ENCODE measurements at places on chromosomes 5 and 9.

GRCh38 chr5:136622747-136623146 lies 257.4 kb upstream of the TRPC7 start:
- DNase-seq, result no peak

DNA sequence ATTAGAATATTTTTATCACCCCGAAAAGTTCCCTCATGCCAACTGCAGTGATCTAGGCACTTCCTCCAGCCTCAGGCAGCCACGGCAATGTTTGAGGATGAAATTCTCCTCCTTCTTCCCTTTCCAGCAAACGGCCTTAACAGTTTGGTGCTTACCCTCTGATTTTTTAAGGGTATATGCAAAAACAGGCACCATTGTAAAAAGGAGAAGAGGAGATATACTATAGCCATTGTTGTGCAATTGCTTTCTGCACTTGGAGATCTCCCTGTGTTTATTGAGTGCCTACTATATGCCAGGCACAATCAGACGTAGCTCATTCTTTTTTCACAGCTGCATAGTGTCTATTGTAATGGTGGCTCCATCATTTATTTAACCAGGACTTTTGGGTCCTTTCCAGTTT lies 29.4 kb downstream of the GSN start:
- DNase-seq, result no peak

- no peak for DNase-seq
Measured at GRCh38 chr5:169341556-169341955, 40.6 kb upstream of the SLIT3 start.

DNA sequence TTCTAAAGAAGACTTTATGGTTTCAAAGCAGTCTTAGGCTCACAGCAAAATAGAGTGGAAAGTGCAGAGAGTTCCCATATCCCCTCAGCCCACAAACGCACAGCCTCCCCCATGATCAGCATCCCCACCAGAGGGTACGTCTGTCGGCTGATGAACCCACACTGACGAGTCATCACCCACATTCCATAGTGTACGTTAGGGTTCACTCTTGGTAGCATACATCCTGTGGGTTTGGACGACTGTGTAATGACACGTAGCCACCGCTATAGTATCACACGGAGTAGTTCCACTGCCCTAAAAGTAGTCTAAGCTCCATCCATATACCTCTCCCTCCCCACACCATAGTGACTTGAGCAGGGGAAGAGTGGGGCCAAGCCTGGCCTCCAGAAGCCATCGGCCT lies 135.7 kb upstream of the PHYKPL start:
- DNase-seq, result no peak

DNA sequence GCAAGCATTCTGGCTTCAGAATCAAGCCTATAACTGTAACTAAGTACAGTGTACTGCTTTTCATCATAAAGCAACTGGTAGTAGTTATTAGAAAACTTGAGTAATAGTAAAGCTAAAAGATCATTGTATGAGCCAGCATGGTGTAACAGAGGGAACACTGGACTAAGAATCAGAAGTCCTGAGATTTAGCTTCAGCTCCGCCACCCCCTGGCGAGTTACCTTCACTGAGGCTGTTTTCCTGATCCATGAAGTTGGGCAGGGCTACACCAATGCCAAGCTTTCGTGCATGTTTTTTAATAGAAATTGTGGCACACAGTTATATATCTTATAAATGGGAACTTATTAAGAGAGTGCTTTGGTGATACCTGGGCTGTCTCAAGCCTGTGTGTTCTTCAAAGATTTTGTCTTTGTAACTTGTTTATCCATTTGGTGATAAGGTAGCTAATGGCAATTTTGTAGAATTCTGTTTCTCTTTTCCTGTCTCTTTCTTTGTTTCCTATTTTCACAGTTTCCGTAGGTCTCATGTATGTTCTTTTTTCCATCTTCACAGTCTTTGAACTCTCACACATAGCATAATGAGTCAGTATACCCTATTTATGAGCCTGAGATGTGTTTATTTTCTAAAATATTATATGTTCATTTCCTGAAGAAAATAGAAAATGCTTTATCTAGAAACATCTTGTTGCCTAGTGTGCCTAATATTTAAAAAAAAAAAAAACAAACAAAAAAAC lies 102.3 kb downstream of the GDNF start:
- DNase-seq, result no peak

GRCh38 chr5:7010591-7010990 lies 297.4 kb downstream of the TENT4A start:
- DNase-seq, result no peak

DNA sequence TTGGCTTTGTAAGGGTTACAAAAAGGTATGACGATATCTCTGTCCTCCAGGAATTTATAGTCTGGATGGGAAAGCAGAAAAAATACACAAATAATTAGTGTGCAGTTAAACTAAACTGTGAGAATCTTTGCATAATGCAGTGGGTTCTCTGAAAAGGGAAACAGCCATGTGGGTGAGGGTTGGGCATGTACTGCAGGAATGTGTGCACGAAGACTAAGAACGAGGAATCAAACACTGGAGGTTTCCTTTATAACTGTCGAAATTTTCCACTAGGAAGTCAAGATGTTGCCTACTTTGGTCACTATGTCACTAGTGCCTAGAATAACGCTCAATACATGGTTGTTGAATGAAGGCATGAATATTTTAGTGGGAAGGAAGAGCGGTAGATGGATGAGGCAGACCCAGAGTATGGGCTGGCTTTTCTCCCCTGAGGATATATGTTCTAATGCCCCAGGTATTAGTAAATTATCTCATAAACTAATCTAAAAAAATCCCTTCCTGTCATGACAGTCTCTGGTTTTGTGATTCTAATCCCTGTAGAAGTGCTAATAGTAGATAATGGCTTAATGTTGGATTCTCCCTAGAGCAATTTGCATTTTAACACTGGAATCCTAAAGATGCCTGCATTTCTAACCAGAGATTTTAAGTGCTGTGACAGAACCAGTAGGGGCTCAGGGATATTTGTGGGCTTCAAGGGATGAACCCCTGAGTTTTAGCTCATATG lies 227.3 kb downstream of the NMUR2 start:
- DNase-seq, result no peak

DNA sequence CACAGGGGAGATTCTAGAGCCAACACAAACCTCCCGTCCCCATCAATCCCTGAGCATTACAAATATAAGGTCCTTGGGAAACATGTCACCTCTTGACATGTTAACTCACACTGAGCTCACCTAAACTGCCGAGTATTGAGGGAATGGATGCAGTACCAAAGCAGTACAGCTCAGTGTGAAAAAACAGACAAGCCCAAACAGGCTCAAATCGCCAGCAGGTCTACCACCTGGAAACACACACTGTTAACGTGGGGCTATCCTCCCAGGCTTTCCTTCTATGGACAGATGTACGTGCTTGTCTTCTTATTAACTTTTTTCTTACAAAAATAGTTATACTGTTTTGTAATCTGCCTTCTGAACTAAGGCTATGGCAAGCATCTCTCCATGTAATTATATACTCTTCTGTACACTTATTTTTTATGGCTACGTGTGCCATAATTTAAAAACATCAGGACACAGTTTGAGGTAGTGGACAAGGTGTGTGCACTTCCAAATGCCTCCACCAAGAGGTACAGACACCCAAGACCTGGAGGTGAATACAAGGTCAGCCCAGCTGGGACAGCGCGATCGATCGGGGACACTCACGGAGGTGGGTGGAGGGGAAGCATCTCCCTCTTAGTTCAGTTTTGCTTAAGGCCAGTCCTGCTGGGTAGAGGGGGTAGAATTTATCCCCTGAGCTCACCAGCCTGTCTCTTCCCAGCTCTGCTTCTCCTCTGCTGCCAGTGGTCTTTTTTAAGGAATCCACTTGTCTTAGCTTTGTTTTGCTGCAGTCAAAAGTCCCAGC lies 76.5 kb downstream of the DAP start:
- DNase-seq, result no peak

GRCh38 chr9:134560654-134561053 lies 80.9 kb upstream of the COL5A1 start:
- DNase-seq, result no peak

- peak; percentile 4 for DNase-seq
Measured at GRCh38 chr5:109656829-109657228, 32.9 kb upstream of the MAN2A1 start.

DNA sequence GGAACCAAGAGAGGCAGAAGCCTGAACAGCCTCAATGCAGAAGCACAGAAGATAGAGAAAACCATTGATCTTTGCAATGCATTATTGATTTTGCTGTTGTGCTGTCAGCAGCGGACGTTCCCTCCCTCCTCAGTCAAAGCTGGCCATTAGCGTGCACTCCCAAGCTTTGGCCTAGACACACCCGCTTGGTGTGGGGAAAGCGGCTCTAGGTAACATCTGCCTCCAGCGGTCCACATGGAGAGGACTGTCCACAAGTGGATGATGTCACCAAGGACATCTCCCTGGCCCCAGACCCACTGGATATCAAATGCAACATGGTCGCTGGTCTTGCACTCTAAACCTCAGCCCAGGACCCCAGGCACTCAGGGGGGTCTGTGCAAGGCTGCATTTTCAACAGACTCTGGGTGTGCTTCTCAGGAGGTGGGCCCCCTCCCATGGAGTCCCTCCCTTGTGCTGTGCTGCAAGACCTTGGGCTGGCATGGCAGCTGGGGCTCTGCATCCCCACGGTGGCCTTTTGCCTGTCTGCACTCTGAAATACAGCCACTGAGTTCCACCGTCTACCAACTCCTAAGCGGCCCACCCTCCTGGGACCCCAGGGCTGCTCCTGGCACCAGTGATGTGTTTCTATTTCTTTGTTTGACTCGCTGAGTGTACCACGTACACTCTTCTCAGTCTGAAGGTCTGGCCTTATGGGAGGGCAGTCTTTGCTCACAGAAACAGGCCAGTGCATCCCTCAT lies 1.9 kb downstream of the SEMA4D start:
- DNase-seq, result no peak

GRCh38 chr5:150508828-150509227 lies 897 bp downstream of the NDST1 start:
- no peak for DNase-seq

DNA sequence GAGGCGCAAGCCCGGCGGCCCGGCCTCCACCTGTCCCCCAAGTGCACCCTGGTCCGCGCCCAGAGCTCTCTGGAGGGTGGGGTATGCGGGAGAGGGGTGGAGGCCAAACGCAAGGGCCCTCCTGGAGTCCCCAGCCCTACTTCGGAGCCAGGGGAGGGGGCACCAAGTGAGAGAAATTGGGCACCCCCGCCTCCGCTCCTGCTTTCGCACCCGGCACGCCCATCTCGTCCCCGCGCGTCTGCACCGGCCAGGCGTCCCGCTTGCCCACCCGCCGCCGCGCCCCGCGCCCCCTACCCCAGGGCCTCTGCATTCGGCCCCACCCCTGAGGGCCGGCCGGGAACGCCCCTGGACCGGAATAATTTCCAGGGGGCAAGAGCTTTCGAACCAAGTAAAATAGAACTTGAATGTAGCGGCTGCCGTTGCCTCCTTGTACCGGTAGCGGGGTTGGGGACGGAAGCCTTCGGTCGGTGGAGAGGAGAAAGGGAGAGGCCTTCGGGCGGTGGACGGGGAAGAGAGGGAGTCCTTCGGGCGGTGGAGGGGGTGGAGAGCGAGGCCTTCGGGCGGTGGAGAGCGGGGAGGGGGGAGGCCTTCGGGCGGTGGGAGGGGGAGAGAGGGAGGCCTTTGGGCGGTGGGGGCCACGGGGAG lies 694 bp upstream of the PHPT1 start:
- DNase-seq, result no peak

DNA sequence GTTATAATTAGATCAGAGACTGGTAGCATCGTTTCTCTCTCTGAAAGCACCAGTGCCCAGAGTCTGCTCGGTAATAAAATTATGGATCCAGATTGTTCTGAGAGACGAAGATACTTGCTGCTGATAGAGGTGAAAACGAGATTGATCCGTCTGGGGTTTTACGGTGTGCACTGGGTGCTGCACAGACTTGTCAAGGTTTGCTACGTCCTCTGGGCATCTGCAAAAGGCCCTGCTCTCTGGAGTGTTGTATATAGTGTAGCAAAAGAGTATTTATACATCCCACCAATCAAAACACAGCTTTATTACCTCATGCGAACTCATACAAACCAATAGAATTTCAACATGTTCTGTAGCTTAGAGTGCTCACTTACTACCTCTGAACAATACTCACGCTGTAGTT lies 219.3 kb downstream of the PBX3 start:
- no peak for DNase-seq

DNA sequence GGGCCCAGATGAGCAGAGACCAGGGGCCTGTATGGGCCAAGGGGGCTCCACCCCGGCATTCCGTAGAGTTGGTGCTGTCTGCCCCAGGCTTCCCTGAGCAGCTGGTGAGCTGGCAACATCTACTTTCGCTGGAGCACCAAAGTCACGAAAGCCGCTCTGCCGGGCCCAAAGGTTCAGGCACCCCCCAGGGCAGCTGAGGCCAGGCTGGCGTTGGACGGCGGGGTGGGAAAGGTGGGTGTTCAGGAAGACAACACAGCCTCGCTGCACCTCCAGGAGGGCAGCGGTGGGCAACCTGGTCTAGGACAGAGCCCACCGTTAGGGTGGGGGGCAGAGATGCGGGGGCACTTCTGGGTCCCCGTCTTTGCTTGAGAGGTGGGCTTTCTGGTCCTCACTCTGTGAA lies 30.1 kb upstream of the TMEM250 start:
- no peak for DNase-seq

- DNase-seq, result no peak
Measured at GRCh38 chr5:27818888-27819287, 780.5 kb upstream of the CDH9 start.

DNA sequence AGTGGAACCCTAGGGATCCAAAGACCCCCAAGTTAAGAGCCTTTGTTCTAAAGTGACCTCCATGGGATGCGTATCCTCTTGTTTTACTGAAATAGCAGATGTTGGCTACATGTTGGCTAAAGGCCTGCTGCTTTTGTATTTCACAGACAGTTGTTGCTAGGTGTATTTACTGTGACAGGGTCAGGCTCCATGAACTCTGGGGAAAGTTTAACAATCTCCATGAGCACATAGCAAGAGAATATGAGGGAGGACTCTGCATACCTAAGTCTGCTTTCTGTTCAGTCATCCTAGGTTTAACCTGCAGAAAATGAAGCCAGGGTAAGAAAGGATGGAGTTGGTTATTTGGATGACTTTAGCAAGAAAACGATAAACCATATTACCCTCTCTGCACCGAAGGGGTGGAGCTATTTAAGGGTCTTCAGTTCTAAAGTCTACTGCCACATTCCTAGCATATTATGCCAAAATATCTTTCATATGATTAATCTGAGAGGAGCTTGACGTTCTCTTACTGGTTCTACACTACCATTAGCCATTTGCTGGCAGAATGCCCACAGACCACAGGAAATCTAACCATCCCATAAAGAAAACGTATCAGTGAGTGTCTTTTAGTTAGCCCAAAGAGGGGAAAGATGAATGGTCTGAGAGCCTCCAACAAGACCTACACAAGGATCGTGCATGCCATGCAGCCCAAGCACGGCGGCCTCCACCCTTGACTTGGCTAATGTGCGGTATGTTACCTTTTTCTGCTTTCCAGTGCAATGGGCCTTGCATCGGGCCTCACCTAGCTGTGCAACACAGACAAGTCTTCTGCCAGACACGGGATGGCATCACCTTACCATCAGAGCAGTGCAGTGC lies 127.8 kb downstream of the SAXO1 start:
- DNase-seq, result no peak

GRCh38 chr5:151950706-151951105 lies 26.1 kb upstream of the GLRA1 start:
- DNase-seq, result no peak

All from activated T-helper 1 cell treated with Interleukin-2 at 50 U/mL for 16 hours (primary cell).